ENCODE measurements at places on chromosomes 1 and 21. TPM values are rescaled to one million over a fixed set of nuclear protein-coding genes. Genes with fewer than 3 reads are reported as not detected.

CLCA1 gene
- not detected for total RNA-seq

CNR2 gene
- 0.05 TPM for total RNA-seq

SHE gene
- 17.9 TPM for total RNA-seq

PPFIA4 gene
- total RNA-seq, result 3.1 TPM

LTN1 gene
- total RNA-seq, result 26.4 TPM

CA14 gene
- not detected for total RNA-seq

MTARC1 gene
- 6.7 TPM for total RNA-seq

NRIP1 gene
- total RNA-seq, result 40.5 TPM

SELP gene
- total RNA-seq, result 23.8 TPM

KIF21B gene
- 2.9 TPM for total RNA-seq

MYOG gene
- not detected for total RNA-seq

ATF3 gene
- total RNA-seq, result 43.4 TPM

OR2T12 gene
- not detected for total RNA-seq

DISP3 gene
- not detected for total RNA-seq

SFN gene
- 1.2 TPM for total RNA-seq

DMBX1 gene
- total RNA-seq, result not detected

MFAP2 gene
- 39.0 TPM for total RNA-seq

PROK1 gene
- 0.32 TPM for total RNA-seq

CYP4A22 gene
- 0.10 TPM for total RNA-seq

PRDM16 gene
- total RNA-seq, result 21.1 TPM

FAM76A gene
- total RNA-seq, result 21.0 TPM

TTLL10 gene
- total RNA-seq, result not detected

PARS2 gene
- total RNA-seq, result 2.8 TPM

PRR9 gene
- total RNA-seq, result not detected

KRTAP11-1 gene
- not detected for total RNA-seq

MARK1 gene
- 11.1 TPM for total RNA-seq

HES3 gene
- total RNA-seq, result not detected

TMPRSS15 gene
- total RNA-seq, result not detected

CELA2B gene
- total RNA-seq, result not detected

LCE1B gene
- not detected for total RNA-seq

IGSF3 gene
- total RNA-seq, result 2.2 TPM

TCHH gene
- 0.14 TPM for total RNA-seq

C1orf226 gene
- total RNA-seq, result 9.1 TPM

CD48 gene
- total RNA-seq, result 3.3 TPM

XCL2 gene
- not detected for total RNA-seq

RNF186 gene
- not detected for total RNA-seq

PDC gene
- not detected for total RNA-seq

PPM1J gene
- 3.0 TPM for total RNA-seq

DISP1 gene
- 8.0 TPM for total RNA-seq

PSRC1 gene
- total RNA-seq, result 1.7 TPM

PCSK9 gene
- total RNA-seq, result 0.32 TPM

ANKRD65 gene
- 7.4 TPM for total RNA-seq

GUCA2A gene
- not detected for total RNA-seq

AADACL3 gene
- total RNA-seq, result not detected

SPRR2E gene
- total RNA-seq, result not detected

GPR153 gene
- 11.8 TPM for total RNA-seq

CLCNKA gene
- 0.51 TPM for total RNA-seq

ANXA9 gene
- total RNA-seq, result not detected

C1orf56 gene
- total RNA-seq, result 4.6 TPM

NKAIN1 gene
- total RNA-seq, result not detected

NDUFV3 gene
- total RNA-seq, result 26.1 TPM

TEDDM1 gene
- total RNA-seq, result not detected

ZNF124 gene
- total RNA-seq, result 22.9 TPM

All from posterior vena cava (tissue), 2 donors.